Cardiac septum (tissue), 1 donor: ENCODE measurements at places on chromosomes 1 and 21.

- DNase-seq, result no peak
Measured at GRCh38 chr1:212951126-212951946, 995 bp downstream of the VASH2 start.

DNA sequence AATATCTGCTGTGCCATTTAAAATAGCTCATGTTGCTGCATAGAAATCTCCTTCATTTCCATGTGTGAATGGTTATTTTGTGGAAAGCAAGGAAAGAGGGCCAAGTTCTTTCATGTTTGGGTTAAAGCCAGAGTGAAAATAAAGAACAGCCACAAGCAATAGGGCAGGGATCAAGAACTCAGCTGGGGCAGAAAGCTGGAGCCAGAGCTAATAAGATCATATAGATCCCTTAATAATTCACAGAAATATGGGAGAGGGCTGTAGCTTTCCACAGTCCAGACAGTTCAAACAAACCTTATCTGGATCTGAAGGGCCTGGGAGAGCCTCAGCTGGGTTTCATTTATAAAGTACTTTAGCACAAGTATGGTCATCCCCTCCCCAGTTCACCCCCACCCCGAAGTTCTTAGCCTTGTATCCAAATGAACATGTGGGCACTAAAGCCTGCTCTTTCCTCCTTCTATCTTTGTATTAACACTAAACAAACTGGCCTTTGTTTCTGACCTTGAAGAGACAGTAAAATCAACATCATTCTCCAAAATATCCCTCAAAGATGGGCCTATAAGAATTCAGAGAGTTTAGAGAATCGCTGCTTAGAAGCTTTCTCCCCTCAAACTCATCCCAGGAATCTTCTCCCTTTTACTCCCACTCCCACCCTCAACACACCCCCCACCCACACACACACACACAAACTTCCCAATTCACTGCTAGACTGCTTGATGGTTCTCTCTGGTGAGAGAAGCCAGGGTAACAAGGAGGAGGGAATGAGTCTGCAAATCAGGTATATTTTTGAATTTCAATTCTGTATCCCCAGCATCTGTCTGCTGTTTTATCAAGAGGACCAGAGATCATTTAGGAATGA lies 41.7 kb downstream of the UTP25 start:
- DNase-seq, result no peak

- DNase-seq, result no peak
Measured at GRCh38 chr1:51859333-51859732, 19.2 kb downstream of the NRDC start.

- DNase-seq, result peak; percentile 75
Measured at GRCh38 chr1:155174324-155175280, 953 bp downstream of the TRIM46 start.

DNA sequence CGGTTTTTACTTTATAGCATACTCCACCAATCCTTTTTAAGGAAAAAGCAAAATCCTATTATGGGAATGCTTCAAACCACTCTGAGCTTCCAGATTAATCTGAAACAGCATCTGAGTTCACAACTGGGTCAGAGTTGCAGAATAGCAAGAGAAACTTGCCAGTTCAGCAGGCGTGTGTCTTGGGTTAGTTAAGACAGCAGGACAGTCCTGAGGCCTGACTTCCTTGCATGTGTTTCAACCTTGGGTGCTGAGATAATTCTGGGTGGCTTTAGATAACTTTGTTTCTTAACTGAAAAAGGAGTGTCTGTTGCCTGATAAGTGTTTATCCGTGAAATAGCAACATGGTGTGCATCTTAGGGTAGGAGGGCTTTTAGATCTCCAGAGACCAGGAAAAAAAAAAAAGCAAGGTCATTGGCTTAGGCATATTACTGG lies 169.2 kb downstream of the DHRS3 start:
- DNase-seq, result no peak

DNA sequence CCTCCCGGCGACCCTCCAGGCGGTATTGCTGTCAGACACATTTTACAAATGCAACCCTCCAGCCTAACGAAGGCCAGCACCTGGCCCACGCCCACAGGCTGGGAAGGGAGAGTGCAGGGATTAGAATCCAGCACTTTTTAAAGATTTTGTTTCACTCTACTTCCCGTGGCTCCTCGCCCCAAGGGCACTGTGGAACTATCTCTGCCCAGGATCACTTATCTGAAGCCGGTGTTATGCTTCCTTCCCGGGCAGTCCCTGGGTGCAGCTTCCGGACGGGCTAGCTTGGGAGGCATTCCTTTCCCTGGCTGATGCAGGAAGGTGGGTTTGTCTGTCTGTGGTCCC lies 35.8 kb downstream of the CCN1 start:
- DNase-seq, result no peak
